ENCODE measurements at places on chromosomes 11 and 22.

- no peak for DNase-seq
These were observed 584.3 kb downstream of the BRD1 start for GRCh38 chr22:49243335-49243734.

DNA sequence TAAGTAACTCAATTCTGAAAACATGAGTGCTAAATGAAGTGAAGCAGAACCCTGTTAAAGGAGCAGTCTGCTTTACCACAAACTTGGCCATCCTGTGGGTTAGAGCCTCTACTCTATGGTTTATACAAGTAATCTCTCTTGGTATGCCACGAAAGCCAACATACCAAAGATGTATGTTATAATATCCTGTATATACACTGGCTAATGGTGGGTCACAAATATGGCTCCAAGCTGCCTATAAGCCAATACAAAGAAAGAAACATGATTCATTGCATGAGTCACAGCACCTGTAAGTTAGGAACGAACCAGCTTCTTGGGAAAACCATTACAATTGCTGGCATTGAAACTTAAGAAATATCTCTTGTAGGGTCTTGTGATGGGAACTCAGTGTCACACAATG lies 16.1 kb downstream of the XRRA1 start:
- no peak for DNase-seq

GRCh38 chr11:93054881-93055280 lies 85.4 kb downstream of the MTNR1B start:
- no peak for DNase-seq

DNA sequence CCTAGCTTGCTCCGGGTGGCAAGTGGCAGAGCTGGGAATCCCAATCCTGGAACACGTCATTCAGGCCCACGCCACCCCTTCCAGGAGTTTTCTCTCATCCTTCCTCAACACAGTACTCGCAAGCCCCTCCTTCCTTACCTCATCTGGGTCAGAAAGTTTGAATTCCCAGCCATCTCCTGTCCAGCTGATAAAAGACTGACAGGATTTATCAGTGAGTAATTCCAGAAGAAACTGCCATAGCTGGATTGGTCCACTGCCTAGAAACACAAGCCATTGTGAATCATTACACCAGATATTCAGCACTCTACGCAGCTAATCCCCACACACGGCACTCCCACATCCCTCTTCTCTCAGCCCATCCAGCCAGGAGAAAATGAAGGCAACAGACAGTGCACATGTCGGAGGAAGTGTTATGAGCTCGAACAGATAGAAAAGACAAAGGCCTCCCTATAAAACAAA lies 124.0 kb downstream of the ETS1 start:
- DNase-seq, result peak; percentile 68

DNA sequence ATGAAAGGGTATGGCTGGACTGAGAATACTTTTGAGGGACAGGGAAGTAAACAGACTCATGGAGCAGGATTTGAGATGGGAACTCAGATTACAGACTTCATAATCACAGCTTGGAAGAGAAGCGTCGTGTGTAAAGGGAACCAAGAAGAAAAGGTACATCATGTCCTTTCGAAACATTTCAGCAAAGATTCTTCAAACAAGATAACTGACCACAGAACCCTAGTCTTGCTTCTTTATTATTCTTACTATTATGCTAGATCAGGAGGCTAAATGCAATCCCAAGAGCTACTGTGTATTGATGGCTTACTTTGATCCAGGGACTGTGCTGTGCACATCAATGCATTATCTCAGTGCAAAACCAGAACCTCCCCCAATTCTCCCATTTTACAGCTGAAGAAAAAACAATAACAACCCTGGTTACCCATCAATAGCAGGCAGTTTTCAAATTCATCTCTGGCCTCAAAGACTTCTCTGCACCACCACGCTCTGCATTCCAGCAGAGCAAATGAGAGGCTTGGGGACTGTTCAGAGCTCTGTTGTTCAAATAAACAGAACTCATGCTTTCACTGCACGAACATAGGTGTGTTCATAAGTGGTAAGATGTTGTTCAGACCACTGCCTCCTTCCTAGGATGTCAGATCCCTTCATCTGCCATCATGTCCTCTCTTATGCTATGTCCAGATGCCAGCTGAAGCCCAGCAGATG lies 104.8 kb upstream of the NAV2 start:
- no peak for DNase-seq

- no peak for DNase-seq
These were observed 60.0 kb downstream of the DKK3 start for GRCh38 chr11:11948242-11948947.

DNA sequence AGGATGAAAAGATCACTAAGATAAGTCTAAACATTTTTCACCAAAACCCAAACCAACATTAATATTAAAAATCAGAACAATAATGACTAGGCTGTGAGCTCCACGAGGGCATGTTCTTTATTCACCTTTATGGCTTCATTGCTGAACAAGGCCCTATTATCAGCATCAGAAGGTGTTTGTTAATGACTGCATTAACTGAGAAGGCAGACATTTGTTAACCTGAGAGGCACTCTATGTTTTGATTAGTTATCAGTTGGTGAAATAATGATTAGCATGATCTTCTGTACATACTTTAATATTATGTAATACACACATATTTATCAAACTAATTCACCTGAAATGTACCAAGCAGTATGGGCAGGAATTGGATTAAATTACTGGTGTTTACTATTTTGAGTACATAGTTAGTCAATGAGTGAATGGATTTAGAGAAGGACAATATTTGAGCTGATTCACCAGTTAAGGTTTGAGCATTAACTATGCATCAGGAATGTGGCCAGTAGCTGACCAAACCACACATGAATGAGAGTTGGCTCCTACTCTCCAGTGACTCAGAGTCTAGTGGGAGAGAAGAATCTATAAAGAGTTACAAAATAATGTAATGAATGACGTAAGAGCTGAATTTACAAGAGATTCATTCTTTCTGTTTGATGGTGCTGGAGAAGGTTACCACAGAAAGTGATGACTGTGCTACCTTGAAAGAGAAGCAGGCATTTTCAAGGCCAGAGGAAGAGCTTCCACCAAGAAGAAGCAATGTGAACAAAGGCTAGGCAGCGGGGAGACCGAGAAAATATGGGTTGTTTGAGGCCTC lies 6.7 kb downstream of the IL18 start:
- no peak for DNase-seq

DNA sequence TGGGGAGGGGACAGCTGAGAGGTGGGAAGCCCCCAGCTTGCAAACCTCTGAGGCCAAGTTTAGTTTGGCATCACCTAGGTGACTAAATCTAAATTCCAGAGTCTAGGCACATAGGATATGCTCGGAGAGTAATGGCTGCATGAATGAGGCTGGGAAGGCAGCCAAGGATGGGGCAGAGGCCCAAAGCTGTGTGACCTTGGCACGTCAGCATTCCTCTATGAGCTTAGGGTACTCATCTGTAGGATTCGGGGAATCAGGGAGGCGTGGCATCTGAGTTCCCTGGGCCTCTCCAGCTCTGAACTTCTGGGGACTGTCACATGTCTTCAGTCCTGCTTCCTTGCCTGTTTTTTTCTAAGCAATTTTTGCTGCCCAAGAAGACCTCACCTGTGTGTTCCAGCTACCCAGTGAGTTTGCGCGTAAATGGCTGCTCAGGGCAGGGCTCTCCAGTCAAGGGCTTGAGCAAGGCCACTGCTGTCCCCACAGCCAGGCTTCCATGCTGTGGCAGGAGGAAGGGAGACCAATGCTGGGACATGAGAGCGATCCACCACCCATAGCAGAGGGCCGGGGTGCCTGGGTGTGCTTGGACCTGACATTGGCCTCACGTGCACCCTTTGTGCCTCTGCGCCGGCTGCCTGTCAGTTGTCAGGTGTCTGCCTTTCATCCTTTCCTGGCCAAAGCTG lies 13.9 kb downstream of the DAGLA start:
- no peak for DNase-seq

DNA sequence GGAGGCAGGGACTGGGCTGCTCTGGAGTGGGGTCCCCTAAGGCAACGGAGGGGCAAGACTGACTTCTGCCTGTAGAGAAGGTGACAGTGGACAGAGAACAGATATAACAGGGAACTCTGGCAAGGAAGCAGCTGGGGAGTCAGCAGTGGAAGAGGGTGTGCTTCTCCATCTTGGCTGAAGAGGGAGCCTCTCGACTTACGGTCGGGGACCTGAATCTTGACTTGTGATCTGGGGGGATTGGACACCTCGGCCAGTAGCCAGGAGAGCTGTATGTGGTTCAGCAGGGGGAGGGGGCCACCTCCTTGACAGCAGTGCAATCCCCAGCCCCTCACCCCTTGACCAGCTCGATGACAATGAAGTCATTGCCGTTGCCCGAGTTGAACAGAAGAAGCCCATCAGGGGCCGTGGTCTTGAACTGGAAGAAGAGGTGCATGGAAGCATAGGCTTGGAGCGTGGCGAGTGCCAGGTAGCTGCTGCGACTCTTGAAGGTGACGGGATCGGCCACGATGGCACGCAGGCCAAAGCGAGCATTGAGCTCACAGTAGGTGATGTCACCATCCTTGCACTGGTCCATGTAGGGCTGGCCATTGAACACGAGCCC lies 60.0 kb downstream of the SLC22A12 start:
- no peak for DNase-seq

- no peak for DNase-seq
These were observed 190.0 kb downstream of the ETS1 start for GRCh38 chr11:128397362-128397761.

DNA sequence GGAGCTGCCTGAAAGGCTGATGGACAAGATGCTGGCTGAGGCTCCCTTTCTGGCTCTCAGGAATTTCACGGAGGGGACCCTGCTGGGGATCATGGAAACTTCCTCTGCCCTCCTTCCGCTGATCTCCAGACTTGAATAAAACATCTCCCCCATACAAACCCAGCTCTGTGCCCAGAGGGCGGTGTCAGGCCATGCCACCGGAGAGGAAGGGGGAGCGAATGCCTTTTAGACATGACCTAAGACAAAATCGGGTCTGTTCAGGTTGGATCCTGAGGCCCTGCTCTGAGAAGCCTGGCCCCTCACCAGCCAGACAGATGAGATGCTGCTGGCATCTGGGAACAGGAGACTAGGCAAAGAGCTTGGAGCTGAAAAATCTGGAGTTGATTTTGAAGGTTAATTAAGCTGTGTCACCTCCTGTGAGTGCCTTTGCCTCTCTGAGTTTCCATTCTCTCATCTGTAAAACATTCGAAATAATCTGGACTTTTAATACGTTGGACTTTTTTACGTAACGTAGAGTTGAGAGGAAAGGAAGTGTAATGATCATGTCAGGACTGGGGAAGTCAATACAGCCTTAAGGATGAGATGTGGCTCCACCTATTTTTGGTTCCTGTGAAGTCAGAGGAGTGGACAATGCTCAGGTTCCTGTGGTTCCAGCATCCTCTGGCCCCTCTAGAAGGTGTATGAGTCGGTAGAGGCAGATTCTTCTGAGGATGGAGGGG lies 163.6 kb downstream of the ST3GAL4 start:
- DNase-seq, result no peak

- no peak for DNase-seq
These were observed 47.2 kb downstream of the LRFN4 start for GRCh38 chr11:66904055-66904454.

GRCh38 chr22:47155912-47156311 lies 393.5 kb downstream of the TBC1D22A start:
- peak; percentile 46 for DNase-seq

All from right cardiac atrium (tissue), 5 donors.